ENCODE measurements at places on chromosomes 2 and 18.

- DNase-seq = no peak
Measured at GRCh38 chr2:120859128-120859527, 123.5 kb downstream of the GLI2 start.

GRCh38 chr2:3460156-3460555 is 59.2 kb downstream of the ADI1 start:
- no peak for DNase-seq

DNA sequence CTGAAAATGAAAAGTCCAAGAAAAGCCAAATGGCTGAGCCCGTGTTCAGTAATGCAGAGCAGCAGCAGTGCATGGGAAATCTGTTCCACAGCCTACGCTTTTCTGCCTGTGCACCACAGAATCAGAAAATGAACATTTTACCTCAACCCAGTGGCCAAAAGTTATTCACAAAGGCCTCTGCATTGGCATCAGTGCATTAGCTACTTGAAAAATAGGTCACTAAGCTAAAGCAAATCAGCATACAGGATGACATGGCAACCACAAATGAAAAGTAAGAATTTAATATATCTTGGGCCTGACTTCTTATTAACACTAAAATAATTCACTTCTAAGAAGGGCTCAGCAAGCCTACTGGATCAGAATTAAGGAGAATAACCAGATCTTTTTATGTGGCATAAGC is 1145.3 kb upstream of the CHAC2 start:
- no peak for DNase-seq

DNA sequence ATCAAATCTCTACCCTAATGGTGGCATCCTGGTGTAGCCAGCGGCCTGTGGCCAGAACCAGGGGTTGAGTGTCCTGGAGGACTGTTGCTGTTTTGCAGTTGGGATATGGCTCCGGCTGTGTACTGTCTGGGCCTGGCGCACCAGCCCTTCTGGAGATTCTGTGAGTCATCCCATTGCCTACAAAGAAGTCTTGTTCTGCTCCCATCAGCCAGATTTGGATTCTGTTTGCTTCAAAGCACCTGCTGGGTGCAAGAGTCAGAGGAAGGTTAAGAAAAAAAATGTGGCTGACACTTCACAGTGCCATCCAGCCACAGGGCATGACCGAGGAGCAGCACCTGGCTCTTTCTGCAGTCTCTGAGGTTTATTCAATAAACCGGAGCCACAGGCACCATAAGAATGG is 41.0 kb upstream of the ASAP2 start:
- no peak for DNase-seq

DNA sequence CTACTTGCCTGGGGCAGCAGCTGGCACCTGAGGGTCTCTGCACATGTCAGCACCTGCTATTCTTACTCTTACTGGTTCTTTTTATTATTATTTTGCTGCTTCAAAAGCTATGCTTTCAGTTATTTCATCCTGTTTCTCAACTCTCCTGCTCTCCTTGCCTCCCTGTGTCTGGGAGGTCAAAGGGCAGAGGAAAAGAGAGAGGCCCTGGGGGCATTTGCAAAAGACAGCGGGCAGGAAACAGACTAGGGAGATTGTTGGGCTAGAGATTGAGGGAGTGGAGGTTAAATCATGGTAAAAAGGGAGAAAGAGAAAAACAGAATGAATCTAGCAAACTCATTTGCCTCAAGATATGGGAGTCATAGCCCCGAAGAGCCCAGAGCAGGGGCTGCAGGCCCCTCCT is 21.1 kb upstream of the RPL31 start:
- DNase-seq = no peak

GRCh38 chr18:59907660-59908059 is 7.9 kb downstream of the PMAIP1 start:
- DNase-seq = no peak

DNA sequence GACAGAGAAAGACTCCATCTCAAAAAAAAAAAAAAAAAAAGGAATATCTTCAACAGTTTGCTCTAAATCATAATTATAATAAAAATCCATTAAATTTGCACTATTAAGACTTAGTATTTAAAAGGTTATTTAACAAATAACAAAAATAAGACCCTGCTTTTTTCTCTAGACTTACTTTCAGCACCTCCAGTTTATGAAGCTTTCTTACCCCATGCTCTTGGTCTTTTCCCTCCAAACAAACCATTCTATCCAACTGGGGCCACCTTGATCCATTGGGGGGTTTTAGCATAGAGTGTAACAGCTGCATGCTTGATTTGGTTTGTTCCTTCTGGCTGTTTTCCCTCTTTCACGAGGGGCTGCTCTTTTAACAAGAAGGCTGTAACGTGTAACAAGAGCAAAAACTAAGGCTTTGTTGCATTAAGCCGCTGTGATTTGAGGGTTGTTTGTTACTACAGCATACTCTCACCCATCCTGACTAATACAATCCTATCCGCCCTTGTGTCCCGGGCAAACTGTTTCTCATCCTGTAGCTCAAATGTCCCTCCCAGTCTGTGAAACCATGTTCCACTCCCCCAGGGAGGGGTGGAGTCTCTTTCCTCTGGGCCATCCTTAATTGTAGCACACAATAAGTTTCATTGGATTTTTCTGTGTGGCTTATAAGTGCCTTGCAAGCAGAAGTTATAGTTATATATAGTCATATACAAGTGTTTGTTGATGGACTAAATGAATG is 9.6 kb upstream of the MYCN start:
- DNase-seq = no peak

DNA sequence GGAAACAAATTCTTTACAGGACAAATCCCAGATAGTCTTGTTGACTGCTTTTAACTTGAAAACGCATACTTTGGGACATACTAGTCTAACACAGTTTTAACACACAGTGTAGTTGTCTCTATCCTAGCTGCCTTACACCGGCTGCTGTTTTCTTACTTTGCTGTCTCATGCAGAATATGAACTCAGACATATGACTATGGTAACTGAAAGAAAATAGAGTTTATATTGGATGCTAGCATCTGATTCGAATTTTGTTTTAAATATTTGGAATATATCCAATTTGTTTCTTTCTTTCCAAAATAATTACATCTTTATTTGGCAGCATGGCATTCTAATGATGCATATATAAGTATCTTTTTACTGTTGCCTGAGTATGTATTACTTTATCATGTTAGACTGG is 69.8 kb downstream of the ANKRD12 start:
- no peak for DNase-seq

GRCh38 chr2:119212139-119212800 is 11.4 kb upstream of the STEAP3 start:
- no peak for DNase-seq

GRCh38 chr2:205475416-205475768 is 206.9 kb upstream of the NRP2 start:
- DNase-seq = no peak

GRCh38 chr2:39679805-39680204 is 14.1 kb downstream of the TMEM178A start:
- DNase-seq = no peak

DNA sequence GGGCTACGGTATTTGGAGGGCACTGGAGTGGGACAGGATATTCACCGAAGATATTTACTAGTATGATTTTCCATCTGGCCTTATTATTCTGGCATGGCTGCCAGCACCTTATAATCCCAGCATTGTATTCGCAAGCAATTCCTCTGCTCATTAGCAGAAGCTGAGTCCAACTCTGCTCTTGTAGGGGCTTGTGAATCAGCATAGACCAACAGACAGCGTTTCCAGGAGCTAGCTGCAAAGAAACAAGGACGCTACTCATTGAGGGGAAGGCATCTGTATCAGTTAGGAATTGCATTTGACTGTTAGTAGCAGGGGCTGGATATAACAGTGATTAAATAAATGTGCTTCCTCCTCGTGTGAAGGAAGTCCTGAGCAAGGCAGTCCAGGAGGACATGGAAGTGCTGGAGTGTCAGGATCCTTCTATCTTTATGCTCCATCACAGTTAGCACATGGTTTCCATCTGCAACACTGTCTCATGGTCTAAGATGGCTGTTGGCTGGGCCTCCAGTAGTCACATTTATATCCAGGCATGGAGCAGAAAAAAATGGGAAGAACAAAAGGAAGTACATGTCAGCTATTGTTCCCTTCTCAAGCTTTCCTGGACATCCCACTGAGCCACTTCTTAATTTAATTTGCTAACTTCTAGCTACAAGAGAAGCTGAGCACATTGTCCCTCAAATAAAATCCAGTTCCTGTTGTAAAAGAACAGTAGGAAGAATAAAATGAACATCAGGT is 214.1 kb downstream of the C1D start:
- no peak for DNase-seq

DNA sequence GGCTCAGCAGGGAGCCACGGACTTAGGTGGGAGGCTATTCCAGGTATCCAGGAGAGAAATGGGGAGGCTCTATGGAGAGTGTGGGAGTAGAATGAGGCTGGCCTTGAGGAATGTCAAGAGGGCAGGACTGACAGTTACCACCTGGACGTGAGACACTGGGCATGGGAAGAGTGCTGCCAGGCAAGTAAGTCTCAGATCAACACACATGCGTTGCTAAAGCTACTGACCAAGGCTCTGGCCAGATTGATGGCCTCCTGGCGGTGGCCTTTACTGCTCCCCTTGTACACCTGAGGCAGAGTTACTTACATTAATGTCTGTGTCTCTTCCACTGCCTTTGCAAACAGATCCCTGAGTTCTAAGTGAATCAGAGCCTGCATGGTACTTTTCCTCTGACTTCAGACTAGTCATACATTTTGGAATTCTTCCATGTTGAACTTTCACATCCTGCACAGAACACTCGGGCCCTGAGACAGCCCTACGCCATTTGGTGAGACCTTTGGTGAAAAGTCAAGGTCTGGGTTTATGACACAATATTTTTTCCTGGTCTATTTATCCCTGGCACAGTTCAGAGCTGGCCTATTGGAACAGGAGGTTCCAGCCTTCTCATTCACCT is 398.8 kb upstream of the TRIB2 start:
- DNase-seq = no peak
